Breast epithelium (tissue), 4 donors: ENCODE measurements at places on chromosomes 7 and 10.
A peak's percentile ranks its signal among the peaks of the same experiment; 100 is the strongest.

DNA sequence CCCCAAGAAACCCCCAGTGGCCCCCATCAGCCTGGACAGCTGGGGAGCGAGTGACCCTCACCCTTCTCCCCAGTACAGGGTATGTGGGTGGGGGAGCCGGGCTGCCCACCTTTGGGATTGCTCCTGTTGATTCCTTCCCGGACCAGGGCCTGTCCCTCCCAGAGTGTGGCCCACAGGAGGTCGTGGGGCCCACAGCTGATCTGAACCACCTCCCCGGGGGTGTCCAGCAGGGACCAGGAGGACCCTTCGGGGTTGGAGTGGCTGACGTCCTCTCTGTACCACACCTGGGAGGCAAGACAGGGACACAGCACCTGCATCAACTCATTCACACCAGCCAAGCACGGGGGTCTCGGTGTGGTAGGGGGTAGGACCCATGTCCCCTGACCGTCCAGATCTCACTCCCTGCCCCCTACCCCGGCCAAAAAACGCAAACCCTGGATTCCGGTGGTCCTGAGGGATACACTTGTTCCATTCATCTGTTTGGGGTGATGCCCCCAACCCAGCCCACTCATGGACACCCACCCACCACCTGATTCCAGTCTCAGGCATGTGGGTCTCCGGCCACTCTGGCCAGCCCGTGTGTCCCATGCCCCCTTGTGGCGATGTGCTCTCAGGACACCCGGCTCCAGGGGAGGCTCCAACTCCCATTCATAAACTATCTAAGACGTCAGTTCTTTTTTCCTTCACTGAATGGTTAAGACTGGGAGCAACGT is 10.9 kb downstream of the TECPR1 start:
- DNase-seq = no peak

DNA sequence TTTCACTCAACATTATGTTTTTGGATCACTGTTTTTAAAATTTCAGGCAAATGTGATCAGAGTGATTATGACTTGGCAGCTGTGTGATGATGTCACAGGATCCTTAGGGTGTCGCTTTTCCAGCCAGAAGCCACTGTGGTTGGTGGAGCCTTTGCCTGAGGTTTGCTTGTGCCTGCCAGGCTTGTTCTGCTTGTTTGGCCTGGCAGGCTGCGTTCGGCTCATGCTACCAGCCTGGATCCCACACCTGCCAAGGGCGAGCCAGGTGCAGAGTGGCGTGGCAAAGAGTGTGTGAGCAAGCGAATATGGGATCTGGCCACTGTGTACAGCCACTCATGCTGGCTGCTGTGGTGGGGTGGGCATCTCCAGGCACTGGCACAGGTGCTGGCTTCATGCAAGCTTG is 55.7 kb downstream of the ADK start:
- peak; percentile 63 for DNase-seq

- DNase-seq = no peak
These were observed 37.3 kb downstream of the DNAH11 start for GRCh38 chr7:21580073-21580521.

DNA sequence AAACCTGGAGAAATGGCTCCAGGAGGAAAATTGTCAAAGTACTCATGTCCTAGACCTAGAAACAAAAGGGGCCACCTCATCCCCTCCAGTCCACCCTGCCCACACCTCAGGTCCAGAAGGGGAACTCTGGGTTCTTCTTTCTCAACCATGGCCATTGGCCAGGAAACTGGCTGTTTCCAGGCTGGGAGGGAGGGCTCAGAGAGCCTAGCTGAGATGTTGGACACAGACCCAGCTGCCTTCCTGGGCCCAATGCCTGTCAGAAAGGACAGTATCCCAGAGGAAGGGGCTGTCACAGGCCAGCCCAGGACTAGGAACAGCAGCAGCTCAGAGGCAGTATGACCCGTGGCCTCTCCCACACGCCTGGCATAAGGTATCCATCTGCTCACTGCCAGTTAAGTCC is 9.6 kb downstream of the GRID1 start:
- DNase-seq = no peak

- no peak for DNase-seq
These were observed 141.1 kb upstream of the WNT16 start for GRCh38 chr7:121187676-121188075.

GRCh38 chr10:104580321-104580720 is 60.8 kb upstream of the SORCS3 start:
- DNase-seq = no peak

GRCh38 chr10:22489467-22489866 is 144.2 kb downstream of the SPAG6 start:
- no peak for DNase-seq

GRCh38 chr7:129366-130221 is 62.8 kb upstream of the FAM20C start:
- no peak for DNase-seq

- DNase-seq = no peak
These were observed 72.9 kb downstream of the CDK14 start for GRCh38 chr7:90668992-90669391.

- DNase-seq = no peak
These were observed 501.5 kb downstream of the ARL4A start for GRCh38 chr7:13188922-13189321.

DNA sequence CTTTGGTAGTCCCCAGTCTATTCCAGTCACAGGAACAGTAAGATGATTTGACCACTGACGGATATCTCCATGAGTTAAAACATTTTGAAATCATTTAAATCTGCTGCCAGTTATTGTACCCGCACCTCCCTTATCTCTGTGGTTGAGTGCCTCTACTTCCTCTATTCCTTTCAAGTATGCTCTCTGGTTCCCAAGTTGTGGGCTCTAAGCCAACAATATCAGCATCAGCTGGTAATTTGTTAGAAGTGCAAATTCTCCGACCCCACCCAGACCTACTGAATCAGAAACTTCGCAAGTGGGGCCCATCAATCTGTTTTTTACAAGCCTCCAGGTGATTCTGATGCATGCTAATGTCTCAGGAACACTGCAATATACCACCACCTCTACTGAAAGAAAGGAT is 235.5 kb downstream of the CCSER2 start:
- no peak for DNase-seq

DNA sequence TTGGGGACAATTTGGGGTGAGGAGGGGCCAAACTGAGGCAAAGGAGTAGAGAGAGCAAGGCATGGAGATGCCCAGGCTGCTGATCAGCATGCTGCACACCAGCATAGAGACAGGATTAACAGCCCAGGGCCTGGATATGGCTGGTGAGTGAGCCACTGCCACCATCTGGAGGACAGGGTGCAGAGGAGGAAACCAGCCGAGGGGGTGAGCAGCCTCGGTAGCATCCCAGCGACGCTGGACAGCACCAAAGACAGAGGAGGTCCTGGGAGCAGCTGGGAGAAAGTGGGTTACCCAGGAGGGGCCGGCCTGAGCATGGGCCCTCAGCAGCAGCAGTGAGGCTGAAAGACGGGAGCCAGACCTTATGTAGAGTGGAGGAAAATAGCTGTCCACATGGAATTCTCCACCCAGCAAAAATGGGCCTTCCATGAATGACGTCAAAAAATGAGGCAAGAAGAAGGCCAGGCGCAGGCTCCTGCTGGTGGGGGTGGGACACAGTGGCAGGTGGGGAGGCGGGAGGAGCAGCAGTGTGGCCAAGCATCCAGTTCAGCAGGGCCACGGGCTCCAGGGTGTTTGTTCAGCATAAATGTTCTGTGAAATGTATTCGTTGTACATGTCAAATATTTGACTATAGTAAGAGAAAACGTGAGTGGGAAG is 16.7 kb downstream of the RET start:
- DNase-seq = no peak

- no peak for DNase-seq
These were observed 1011.2 kb upstream of the GHITM start for GRCh38 chr10:83127942-83128575.

GRCh38 chr7:71198887-71199286 is 66.9 kb downstream of the GALNT17 start:
- no peak for DNase-seq

DNA sequence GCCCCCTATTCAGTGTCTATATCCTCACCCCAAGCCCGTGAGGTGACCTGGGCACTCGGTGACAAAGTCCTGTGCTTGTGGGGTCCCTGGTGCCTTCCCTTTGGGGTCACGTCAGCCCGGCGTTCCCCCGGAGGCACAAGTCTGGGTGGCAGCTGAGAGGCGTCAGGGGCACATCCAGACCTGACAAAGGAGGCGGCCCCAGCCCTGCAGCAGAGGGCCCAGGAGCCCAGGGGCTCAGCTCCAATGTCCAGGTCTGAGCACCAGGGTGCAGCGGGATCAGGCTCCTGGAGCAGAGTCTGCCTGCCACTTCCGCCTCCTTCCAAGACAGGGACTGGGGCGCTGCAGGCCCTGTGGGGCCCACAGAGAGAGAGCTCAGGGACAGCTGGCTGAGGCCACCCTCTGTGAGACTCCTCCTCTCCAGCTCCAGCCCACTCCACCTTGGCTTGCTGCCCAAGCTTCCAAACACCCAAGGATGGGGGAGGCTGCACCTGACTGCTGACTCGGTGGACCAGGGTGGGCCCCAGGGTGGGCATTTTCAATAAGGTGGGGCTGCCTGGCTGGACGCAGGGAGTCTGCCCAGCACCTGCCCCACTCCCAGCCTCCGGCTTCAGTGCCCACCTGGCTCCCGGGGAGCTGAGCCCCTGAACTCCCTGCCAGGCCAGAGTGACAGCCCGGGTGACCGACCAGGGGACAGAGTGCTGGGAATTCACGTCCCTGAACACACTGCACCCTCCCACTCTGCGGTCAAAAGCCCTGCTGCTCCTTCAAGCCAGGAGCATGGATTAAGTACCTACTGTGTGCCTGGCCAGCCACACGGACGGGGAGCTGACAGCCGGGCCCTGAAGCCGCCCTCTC is 1.0 kb upstream of the KNDC1 start:
- no peak for DNase-seq

DNA sequence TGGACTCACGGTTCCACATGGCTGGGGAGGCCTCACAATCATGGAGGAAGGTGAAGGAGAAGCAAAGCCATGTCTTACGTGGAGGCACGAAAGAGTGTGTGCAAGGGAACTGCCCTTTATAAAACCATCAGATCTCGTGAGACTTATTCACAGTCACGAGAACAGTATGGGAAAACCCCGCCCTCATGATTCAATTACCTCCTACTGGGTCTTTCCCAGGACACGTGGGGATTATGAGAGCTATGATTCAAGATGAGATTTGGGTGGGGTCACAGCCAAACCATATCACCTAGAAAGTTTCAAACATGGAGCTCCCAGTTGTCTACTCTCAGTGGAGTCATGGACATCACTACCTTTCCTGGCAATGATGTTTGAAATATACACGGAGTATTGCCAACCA is 49.6 kb downstream of the CYCS start:
- DNase-seq = no peak

- no peak for DNase-seq
These were observed 5.5 kb upstream of the IMPDH1 start for GRCh38 chr7:128415217-128415785.

DNA sequence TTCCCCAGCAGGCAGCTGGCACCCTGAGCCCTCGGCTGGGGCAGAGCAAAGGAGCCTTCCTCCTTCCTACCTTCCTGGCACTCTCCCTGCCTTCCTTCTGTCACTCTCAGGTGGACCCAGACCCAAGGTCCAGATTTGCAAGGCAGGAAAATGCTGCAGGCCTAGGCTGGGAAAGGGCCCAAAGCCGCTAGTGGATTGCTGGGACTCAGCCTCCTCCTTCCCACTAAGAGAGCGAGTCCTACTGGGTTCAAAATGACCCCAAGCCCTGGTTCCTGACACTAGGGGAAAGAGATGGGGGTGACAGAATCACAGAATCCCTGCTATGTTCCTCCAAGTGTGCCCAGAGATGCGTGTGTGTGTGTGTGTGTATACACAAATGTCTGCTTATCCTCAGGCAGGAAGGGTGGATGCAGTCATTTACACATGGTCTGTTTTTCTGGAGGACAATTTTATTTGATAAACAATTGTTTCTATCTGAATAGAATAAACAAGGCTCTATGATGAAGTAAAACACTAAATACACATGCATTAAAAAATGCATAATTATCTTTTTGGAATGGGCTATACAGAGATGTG is 1.3 kb upstream of the PLAU start:
- DNase-seq = no peak

- no peak for DNase-seq
These were observed 18.6 kb upstream of the MTPN start for GRCh38 chr7:135995748-135996147.

DNA sequence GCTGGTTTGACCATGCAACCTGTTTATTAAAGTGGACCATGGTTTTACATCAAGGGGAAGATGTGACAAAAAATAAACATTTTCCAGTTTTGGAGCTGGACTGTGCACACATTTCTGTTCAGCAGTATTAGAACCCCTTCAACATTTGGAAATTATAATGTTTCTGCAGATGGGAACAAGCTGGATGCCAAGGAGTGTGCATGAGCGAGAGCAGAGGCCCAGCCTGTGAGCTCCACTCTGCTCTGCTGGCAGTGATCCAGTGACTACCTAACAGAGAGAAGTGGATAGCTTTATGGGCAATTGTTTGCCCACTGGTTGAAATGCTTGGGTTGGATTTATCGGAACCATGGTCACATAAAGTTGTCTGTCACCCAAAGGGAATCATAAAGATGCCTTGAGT is 456.7 kb downstream of the NRG3 start:
- no peak for DNase-seq

GRCh38 chr7:17674943-17675608 is 265.2 kb downstream of the SNX13 start:
- no peak for DNase-seq

GRCh38 chr7:37039131-37039749 is 314.9 kb upstream of the AOAH start:
- DNase-seq = no peak

GRCh38 chr7:120504386-120504785 is 231.4 kb downstream of the KCND2 start:
- no peak for DNase-seq

- DNase-seq = no peak
These were observed 276.6 kb downstream of the GPR158 start for GRCh38 chr10:25451401-25451800.

DNA sequence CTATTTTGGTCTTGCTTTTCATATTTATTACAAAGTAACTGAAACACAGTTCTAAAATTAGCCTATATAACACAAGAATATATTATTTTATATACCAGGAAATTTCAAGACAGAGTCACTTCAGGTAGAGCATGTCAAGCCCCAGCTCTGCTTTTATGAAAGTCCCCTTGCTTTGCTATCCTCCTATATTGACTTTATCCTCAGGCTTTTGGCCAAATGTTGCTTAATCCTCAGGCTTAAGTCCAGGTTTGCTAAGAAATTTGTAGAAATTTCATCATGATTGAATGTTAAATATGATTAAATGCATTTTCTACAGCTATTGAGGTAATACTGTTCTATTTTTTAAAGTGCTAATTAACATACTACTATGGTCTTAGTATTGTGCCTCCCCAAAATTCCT is 227.6 kb downstream of the FZD1 start:
- DNase-seq = no peak

- no peak for DNase-seq
These were observed 8.5 kb downstream of the SAP25 start for GRCh38 chr7:100565133-100565571.

- no peak for DNase-seq
These were observed 923.6 kb downstream of the GATA3 start for GRCh38 chr10:8978100-8978499.

GRCh38 chr10:63150745-63151144 is 17.6 kb downstream of the NRBF2 start:
- no peak for DNase-seq
